ENCODE measurements at places on chromosomes 7 and 10.
A peak's percentile ranks its signal among the peaks of the same experiment; 100 is the strongest.

DNA sequence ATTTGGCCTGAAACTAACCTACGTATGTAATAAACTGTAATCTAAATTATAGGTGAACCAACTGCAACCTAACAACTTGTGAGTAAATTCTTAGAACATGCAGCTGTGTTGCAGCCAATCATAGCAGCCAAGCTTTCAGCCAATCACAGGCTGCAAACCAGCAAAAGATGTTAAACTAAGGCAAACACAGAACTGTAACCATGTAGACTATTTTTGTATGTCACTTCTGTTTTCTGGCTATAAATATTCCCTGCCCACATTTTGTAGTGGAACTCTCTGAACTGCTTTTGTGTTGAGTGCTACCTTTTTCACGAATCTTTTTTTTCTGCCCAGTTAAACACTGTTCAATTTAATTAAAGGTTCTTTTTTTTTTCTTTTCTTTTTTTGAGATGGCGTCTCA is 28.2 kb upstream of the ZPBP start:
- no peak for DNase-seq

DNA sequence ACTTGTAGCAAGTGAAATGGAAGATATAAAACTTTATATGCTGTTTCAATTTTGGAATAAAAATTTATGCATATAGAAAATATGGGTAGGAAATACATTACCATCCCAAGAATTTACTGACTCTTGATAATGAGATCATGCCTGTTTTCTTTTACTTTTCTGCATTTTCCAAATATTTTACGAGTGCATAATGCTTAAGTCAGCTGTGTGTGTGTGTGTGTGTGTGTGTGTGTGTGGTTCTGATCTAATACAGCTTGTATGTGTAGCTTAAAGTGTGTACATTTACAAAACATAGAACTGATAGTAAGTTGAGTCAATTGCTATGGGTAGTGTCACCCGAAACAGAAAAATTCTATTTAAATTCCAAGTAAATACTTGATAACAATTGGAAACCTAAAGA is 315.9 kb upstream of the LRRN3 start:
- no peak for DNase-seq

DNA sequence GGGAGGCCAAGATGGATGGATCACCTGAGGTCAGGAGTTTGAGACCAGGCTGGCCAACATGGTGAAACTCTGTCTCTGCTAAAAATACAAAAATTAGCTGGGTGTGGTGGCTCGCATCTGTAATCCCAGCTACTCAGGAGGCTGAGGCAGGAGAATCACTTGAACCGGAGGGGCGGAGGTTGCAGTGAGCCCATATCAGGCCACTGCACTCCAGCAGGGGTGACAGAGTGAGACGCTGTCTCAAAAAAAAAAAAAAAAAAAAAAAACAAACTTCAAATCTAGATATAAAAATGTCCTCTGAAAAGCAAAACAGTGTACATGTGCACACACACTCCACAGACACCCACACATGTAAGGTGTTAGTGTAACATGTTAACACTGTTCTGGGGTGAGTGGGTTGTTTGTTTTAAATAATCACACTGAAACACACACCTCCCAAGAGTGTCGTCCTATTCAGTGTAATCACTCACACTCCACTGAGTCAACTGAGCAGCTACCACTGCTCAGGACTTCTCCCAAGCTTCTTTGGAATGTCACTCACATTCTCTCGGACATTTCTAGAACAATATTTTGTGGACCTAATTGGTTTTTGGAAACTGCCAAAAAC is 12.8 kb upstream of the RGS10 start:
- no peak for DNase-seq

GRCh38 chr10:60827791-60828488 is 49.7 kb downstream of the CDK1 start:
- peak; percentile 71 for DNase-seq

DNA sequence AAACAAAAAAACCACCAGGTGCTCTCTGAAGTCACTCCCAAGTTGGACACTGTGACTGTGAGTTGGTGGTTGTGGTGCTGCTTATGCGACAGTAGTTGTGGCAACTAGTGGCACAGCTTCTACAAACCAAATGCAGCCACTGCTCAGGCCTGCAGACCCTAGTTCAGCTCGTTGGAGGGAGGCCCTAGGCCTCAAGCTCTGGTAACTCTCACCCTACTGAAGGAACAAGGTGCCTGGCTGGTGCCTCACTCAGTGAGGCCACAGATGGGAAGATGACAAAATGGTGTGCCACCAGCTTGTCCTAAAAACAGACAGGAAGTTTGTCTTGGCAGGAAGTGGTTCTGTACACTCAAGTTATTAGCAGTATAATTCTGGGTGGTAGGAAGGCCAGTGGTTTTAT is 45.3 kb upstream of the RAPGEF5 start:
- no peak for DNase-seq

DNA sequence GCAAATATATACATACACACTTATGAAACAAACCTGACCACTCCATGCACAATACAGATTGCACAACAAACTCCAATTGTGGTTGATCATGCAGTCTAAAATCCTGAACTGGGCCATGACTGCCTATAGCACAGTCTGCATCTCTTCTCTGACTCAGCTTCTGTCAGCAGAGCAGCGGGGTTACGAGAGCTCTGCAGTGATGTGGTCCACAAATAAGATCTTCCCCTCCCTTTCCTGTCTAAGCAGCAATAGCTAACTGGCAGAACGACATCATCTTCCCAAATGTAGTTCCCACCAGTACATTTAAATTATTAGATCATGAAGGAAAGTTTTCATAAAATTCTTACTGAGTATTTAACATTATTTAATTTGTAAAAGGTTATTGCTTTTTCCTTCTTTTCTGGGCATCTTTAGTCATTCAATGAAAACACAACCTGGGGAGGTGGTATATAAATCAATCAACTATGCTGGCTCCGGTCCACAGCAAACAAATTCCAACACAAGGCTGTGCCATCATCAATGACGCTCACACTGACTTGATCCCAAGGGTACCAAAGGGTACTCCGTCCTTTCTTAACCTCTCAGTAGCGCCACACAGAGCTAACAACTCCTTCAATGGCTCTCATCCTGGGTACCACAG is 17.1 kb downstream of the ARHGAP21 start:
- no peak for DNase-seq

DNA sequence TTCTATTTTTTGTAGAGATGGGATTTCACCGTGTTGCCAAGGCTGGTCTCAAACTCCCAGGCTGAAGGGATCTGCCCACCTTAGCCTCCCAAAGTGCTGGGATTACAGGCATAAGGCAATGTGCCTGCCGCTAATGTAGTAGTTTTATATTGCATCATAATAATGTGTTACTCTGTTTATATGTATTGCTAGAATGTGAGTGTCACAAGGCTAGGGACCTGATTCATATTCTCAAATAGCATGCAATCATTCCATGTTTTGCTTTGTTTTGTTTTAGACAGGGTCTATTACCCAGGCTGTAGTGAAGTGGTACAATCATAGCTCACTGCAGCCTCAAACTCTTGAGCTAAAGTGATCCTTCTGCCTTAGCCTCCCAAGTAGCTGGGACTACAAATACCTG is 13.5 kb downstream of the CCL26 start:
- no peak for DNase-seq

- no peak for DNase-seq
Observed at GRCh38 chr7:93150200-93150835, 2.1 kb upstream of the SAMD9L start.

DNA sequence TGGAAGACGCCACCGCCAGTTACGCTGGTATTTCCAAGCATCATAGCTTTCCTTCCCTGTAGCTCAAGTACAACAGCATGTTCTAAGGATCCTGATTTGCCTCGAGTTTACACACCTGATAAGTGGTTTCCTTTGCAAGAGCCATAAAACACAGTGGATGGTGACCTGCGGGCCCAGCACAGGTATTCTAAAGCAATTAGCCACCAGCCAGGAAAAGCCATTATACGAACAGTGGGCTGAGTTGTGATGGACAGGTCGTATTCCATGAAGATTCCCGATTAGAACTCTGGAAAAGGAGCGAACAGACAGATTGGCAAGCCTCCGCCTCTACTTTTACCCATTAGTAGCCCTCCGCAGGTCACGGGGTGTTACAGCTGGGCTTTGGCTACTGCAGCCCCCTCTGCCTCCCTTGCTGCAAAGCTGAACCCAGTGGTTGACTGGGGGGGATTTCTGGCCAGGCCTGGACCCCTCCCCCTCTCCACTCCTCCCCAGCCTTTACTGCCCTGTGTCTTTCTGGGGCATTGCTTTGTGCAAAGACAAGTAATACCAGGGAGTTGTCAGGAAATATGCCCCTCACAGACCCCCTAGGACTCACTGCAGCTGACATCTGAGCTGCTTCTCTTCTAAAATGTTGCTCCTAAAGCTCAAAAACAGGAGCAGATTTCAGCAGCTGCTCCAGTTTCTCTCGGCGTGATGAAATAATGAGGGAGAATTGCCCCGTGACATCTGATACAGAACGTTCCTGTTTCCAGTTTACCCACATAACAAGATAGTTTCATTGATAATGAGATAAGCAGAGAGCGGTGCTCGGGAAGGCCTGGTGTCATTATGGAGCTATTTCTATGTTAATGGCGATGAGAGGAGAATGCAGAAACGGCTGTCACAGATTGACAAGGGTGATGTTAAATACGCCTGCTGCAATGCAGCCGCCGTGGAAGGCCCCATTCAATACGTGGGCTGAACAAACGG is 214.4 kb downstream of the CCSER2 start:
- no peak for DNase-seq
